ENCODE measurements at places on chromosomes 5 and 9.

DNA sequence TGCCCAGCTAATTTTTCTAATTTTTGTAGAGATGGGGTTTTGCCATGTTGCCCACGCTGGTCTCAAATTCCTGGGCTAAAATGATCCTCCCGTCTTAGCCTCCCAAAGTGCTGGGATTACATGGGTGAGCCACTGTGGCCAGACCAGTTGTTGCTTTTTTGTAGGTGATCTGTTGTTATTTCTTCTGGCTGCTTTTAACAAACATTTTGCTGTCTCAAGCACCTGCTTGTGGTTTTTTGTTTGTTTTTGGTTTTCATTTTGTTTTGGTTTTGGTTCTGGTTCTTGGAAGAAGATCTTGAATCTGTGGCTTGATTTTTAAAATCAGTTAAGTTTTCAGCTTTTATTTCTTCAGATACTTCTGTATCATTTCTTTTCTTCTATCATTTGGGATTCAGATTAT is 21.1 kb downstream of the ERCC6L2 start:
- DNase-seq, result no peak

DNA sequence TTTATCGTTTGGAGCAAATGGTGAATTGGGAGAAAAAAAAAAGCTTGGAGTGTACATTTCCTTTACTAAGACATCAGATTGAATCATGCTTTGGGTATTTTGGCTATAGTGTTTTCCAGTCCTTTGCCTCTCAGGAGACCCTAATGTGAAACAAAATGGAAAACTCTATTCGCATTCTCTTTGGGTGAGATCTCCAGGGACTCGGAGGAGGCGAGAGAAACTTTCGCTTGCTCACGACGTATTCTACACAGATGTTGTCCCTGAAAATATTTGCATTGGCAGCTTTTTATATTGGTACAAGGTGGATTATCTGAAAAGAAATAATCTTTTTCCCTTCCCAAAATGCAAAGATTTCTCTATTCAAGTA is 1240.1 kb upstream of the WWC1 start:
- no peak for DNase-seq

- no peak for DNase-seq
Observed at GRCh38 chr5:176879663-176880361, 19.3 kb downstream of the HK3 start.

DNA sequence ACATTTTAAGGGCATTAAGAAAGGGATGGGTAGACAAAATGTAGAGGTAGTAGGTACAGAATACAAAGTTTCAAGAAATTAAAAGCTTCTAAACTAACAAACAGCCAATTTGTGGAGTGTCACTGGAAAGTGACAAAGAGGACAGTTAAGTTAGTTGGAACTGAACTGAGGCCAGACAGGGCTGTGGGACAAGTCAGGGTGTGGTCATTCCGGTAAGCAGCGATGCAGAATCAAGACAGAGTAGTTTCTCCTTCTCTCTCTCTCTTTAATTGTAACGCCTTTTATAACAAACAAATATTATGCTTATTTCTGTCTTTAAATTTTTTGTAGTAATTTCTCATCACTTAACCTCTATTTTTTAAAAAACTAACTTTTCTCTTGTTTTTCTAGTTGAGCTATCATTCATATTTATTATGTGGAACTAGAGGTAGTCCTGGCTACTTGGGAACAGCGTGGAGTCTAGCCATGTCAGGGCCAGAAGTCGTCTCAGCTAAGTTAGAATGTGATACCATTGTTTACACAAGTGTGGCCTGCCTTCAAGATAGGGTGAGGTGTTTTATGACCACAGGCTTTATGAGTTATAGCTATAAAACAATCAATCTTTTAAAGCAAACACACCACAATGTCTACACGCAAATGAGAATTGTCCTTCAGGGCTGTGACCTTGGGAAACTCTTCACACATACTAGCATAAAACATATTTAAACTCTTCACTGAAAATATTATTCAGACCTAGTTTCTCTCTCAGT is 115.3 kb upstream of the CDKN2B start:
- peak; percentile 42 for DNase-seq

DNA sequence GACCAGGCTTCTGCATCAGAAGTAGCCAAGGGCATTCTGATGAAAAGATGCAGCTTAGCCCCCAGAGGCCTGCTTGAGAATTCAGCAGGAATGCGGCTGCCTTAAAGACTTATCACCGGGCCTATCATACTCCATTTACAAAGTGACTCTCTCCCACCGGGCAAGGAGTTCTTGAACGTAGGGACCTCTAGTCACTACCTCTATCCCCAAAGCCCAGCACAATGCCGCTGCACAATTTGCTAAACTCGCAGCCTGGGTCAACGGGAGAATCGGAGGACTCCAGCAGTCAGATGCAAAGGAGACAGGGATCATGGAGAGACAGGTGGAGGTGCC is 661 bp downstream of the PDCL start:
- no peak for DNase-seq

DNA sequence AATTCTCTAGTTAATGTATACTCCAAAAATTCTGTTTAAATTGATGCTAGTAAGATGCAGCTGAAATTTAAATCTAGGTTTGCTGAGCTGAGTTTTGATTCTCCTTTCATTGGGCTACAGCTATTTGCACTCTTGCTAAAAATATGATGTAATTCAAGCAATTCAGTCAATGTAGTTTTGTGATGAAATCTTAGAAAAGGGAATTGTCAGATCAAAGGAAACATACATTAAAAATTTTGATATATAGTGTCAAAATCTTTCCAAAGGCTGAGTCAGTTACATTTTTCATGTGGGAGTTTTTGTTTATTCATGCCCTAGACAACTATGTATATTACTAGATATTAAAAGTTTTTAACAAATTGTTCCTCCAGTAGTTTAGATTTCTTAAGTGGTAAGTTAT is 334.9 kb upstream of the DAB2 start:
- no peak for DNase-seq

DNA sequence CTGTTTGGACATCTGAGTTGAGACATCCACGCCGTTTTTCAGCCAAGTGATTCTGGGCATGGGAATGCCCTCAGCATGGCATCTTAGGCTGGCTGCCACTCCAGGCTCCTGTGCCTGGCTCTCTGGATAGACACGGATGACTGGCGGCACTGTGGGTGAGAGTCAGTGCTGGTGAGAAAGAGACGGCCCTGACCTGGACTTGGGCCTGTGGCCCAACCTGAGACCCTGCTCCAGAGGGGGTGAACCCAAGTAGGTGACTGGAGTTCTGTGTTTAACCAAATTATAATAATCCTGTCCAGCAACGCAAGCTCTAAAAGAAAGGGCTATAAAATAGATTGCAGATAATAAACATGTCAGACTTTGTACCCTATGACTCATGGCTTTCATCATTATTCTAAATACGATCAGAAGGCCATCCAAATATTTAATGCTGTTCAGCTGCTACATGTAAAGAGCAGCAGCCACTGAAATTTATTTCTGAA is 173.9 kb downstream of the HSPA4 start:
- DNase-seq, result no peak

DNA sequence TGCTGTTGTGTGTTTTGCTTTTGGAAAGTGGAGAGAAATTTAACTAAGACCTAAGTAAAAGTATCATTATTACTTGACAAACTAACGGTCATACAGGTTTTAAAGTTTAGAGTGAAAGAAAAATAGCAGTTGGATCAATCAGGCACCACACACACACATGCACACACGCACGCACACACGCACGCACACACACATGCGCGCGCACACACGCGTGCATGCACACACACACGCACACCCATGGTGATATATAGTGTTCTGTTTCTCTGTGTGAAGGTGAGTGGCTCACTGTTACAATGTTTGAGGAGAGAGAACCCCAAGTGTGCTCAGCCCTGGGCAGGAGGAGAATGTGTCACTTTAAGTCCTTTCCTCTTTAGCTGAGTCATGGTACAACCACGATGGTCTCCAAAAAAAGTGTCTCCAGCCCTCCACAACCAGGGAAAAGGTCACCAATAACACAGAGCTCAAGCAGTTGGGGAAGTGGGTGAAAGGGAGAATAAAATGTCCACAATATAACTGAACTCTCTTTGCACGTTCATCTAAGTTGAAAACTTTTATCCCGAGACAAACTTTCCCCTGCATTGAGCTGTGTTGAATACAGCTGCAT is 3.2 kb downstream of the ZNF366 start:
- peak; percentile 27 for DNase-seq

DNA sequence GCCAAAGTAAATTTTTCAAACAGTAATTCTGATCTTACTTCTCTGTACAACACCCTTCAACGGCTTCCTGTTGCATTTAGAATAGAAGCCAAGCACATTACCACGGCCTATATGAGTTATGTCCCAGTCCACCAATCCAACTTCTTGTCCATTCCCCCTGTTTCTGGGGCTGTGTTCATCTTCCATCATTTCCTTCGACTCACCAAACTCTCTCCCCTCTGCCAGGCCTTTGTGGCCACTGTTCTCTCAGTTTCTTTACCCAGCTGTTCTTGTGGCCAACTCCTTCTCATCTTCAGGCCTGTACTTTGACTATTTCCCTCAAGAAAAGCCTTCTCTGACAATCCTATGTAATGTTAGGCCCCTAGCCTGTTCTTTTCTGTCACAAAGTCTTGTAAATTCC is 259.4 kb upstream of the EFNA5 start:
- DNase-seq, result no peak

GRCh38 chr5:8349855-8350254 is 480.9 kb downstream of the MTRR start:
- DNase-seq, result no peak

DNA sequence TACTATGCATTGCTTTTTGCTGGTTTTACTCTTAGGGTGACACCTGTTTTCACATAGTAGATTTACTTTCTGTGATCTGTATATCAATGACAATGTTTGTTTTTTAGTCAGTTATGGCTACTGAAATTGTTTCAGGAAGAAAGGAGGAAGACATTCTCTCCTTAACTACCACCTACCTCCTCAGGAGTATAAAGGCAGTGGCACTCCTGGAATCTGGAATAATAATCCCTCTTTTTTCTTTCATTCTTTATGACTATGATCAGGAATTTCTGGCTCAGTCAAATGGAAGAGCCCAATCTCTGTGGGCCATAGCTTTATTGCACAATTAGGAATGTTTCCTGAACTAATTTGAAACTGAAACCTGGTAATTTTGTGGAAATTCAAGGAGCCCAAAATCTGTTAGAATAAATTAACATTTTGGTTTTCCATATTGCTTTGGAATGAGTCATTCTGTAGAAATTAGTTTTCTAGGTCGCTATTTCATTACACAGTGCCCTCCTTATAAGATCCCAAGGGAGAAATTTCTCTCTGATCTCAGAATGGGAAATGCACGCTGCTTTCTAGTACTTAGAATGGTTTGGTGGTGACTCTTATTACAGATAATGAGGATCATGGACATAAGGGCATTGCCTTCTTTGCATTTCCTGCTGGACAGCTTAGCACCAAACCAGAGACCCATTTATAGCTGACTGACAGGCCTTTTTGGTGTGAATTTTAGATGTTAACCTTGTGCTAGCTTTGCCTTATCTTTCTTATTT is 95.3 kb upstream of the VLDLR start:
- DNase-seq, result no peak

DNA sequence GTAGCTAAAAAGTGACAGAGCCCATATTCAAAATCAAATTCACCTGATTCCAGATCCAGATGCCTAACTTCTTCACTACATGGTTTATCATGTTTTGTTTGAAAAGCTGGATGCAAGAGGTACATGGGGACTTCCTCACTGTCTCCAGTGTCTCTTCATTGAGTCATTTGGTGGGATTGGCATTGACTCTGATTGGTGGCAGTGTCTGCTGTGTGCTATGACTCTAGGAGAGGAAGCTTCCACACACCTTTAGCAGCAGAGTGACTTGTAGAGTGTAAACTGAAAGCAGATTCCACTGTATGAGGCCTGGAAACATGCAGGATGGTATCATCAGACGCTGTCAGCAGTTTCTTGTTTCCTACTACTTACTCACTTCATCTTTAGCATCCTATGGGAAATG is 250.9 kb upstream of the SEMA6A start:
- DNase-seq, result no peak

Data from urothelium cell line (cell line).